ENCODE measurements at places on chromosomes 7 and 10. TPM values are rescaled to one million over a fixed set of nuclear protein-coding genes. Genes with fewer than 3 reads are reported as not detected.

The TMEM139 gene
- 58.5 TPM for polyA plus RNA-seq

The SLC18A3 gene
- polyA plus RNA-seq = 0.98 TPM

The CCDC7 gene
- polyA plus RNA-seq = 1.3 TPM

The CRYGN gene
- polyA plus RNA-seq = 0.60 TPM

The UTF1 gene
- polyA plus RNA-seq = not detected

The MLXIPL gene
- 4.8 TPM for polyA plus RNA-seq

The ATRNL1 gene
- polyA plus RNA-seq = 0.60 TPM

The HGF gene
- polyA plus RNA-seq = 0.46 TPM

The NPSR1 gene
- polyA plus RNA-seq = 0.51 TPM

The BRAT1 gene
- polyA plus RNA-seq = 11.3 TPM

The PAX2 gene
- polyA plus RNA-seq = not detected

The SPDYE18 gene
- 0.51 TPM for polyA plus RNA-seq

The MKX gene
- 1.2 TPM for polyA plus RNA-seq

The PRPS1L1 gene
- polyA plus RNA-seq = not detected

The TRIM50 gene
- 0.07 TPM for polyA plus RNA-seq
